ENCODE measurements at places on chromosomes 11 and 22.
A peak's percentile ranks its signal among the peaks of the same experiment; 100 is the strongest.

DNA sequence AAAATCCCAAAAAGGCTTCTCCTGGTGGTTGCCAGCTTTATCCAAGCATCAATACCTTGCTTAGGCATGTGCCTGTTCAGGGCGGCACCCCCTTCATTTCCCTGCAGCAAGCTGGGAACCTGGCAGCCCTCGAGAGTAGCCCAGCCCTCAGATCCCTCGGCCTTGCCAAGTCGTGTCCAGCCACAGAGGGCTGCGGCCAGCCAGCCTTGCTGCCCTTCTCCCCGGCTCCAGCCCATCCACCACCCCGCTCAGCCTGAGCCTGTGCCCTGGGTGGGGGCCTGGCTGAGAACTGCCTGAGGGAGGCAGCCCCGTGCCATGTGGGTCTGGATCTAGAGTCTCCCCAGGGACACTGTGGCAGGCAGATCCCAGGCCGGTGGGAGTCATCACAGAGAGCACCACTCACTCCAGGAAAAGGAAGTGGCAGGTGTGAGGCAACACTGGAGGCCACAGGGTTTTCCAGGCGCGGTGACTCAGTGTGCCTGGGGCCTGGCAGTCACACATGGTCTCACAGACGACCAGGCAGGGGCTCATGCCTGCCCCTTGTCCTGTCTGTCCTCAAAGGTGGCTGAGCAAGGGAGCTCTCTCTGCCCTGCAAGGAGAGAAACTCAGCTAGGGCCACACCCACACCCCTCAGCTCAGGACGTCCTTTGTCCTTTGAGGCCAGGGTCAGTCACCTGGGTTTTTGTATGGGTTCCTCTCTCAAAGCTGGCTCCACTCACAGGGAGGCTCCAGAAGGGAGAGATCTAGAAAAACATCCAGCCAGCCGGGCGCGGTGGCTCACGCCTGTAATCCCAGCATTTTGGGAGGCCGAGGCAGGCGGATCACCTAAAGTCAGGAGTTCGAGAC is 12.2 kb upstream of the CDC42BPG start:
- no peak for DNase-seq

DNA sequence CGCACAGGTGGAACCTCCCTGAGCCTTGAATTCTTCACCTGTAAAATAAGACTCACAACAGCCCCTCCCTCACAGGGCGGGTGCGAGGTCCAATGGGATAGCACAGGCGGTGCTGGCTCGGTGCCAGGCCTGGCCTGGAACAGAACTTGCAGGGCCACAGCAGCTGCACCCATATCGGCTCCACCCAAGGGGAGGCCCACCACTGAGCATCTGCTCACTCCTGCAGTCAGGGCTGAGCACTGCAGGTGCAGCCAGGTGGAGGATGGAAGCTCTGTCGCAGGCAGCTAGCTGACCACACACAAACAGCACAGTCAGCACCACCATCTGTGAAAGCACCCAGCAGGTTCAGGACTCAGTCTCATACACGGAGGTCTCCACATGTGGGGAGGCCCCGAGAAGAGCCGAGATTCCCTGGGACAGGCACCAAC is 19.6 kb downstream of the VPS37C start:
- DNase-seq = no peak

DNA sequence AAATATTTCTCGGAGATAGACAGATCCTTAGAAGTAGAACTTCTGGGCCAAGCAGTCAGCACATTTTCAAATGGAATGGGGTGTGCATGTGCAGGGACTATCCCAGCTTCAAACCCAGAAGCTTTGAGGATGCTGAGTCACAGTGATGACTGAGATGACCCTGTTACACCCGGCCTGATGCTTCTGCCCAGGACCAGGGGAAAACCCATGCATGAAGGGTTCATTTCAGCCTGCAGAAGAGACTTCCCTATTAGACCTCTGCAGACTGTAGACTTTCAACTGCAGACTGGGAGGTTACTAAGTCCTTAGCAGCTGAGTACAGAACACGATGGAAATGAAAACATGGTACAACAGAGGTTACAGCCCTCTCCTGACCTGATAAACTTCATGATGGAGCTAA is 3.6 kb upstream of the OR2AT4 start:
- no peak for DNase-seq

GRCh38 chr22:27790376-27791158 is 11.0 kb downstream of the MN1 start:
- no peak for DNase-seq

- no peak for DNase-seq
These were observed 30.2 kb downstream of the C22orf31 start for GRCh38 chr22:29031227-29032011.

- DNase-seq = peak; percentile 82
These were observed 39.1 kb downstream of the MMP27 start for GRCh38 chr11:102666331-102666957.

GRCh38 chr11:12174477-12175143 is 64.2 kb downstream of the MICAL2 start:
- DNase-seq = no peak

DNA sequence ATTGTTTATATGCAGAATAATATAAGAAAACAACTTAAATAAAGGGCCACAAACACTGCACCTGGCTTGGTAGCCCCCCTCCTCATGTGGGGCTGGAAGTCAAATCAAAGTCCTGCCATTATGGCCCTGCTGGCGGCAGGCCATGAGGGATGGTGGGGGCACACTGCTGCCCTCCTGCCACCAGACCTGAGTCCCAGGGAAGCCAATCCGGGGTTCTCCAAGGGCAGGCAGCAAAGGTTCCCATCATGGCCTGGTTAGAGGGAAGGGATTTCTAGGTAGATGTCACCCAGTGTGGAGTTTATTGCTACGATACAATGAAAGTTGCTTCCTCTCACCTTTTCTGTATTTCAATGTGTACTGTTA is 39.1 kb downstream of the C11orf58 start:
- DNase-seq = no peak

DNA sequence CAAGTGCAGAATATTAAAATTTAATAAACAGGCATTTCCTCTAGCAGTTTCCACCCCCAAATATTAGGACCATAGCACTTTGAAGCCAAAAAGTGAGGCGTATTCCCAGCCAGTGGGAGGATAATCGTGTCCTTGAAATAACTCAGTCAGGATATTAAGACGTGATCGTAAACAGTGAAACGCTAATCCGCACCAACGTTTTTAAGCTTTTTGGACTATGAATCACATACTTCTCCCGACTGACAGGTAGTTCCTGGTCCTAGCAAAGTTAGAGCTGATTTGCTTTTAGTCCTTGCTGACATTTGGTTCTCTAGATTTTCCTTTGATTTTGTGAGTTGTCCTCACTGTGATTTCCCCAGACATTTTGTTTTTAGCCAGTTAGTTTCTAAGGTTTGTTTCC is 197.1 kb upstream of the ARHGAP20 start:
- no peak for DNase-seq

DNA sequence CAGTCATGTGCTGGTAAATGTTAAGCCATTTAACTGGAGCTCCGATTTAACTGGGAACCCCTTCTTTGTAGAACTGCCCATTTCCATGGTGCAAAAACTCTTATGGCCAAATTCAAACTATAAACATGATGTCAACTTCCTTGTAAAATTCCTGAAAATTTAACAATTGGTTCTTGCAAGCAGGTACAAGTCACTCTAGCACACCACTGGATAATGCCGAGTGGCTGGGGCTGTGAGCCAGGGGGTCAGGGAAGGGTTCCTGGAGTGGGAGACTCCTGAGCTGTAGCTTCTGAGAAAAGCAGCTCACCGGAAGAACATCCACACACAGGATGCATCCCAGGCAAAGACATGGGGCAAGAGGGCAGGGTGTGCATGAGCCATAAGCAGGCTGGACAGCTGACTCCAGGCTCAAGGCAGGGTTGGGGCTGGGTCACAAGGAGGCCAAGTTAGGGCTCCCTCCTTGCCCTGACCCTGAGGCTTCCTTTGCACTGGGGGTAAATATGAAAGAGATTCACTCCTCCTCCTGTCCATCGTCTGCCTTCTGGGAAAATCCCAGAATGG is 18.2 kb downstream of the P2RY2 start:
- DNase-seq = no peak

GRCh38 chr22:19828035-19828401 is 26.7 kb downstream of the GNB1L start:
- DNase-seq = no peak

DNA sequence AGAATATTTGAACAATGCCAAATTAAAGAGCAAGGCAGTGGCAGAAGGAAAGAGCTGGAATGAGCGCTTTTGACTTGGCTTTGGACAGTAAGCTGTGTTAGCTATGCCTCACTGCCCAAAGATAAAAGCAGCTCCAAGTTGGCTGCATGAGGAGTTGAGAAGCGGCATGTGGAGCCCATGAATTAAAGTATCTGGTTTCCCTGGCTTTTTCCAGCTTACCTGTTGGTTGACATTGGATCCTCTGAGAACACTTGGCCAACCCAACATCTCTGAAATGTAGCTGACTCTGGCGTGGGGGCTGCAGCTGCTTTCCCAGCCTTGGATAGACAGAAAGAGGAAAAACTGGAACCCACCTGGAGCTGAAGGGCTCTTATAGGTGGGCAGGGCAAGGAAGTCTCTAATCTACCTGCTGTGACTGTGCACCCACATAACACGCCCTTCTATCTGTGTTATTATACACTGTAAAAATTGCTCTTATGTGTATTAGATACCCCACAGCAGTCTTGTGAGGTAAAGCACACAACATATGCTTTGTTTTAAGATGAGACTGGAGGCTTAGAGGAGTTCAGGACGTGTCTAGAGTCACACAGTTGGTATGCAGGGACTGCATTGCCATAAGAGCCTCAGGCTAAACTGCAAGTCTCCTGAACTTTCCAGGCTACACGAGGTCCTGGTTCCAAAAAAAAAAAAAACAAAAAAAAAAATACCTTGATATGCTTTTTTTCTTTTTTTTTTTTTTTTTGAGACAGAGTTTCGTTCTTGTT is 5.8 kb downstream of the UBASH3B start:
- DNase-seq = peak; percentile 53

GRCh38 chr22:49251371-49251770 is 576.3 kb downstream of the BRD1 start:
- DNase-seq = no peak

- DNase-seq = no peak
These were observed 59.1 kb downstream of the SCGB1A1 start for GRCh38 chr11:62477927-62478326.

GRCh38 chr11:58770166-58770565 is 38.4 kb upstream of the GLYAT start:
- no peak for DNase-seq

GRCh38 chr11:65576867-65577755 is 1.3 kb downstream of the EHBP1L1 start:
- DNase-seq = no peak

DNA sequence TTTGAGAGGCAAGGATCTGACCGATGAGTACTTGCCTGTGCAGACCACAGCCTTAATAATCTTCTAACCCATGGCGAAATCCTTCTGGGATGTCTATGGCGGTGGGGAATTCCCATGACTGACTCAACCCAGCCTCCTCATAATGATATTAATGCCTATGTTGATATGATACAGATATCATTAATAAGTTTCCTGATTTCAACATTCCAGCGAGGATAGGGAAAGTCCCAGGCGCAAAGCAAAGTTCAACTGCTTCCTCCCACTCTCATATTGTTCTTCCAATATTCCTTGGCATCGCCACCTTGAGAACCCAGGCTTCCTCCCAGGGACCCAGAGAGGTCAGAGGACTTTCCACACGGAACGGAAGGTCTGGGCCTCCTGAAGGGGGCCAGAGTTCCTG is 110.3 kb upstream of the TMEM45B start:
- DNase-seq = no peak

DNA sequence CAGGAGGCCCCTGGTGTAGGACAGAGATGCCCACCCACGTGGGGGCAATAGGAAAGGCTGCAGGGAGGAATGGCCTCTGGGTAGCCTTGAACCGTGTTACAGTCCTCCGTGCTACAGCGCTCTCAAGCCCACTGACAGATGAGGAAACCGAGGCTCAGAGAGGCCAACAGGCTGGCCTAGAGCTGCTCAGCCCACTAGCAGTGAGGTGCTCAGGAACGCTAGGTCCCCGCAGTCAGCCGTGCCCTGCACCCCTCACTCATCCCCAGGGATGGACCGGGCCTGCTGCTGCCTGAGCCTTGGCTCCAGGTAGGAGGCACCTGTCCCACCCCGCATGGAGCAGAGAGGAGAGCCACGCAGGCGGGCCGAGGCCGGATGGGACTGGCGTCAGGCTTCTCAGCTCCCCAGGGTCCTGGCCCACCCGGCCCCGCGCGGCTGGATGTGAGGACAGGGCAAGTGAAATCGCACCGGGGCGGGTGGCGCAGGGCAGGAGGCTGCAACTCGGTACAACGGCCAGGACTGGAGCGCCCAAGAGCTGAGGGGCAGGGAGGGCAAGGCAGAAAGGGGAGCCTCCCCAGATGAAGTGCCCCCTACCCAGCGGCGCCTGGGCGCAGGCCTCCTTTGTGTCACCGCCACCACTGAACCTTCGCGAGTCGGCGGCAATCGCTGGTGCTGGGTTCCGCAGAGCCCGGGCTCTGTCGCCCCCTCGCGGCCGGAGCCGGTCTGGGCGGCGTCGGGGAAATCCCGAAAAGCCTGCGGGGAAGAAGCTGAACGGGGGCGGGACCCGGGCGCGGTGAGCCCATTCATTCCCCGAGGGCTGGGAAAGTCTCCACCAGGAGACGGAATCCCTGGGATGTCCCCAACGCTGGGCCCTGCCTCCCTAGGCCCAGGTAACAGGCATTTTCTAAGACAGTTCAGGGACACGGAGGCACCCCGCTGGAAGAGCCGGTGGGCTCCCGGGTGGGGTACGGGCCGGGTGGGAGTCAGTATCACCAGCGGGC is 8.4 kb upstream of the SLC2A11 start:
- peak; percentile 75 for DNase-seq

- no peak for DNase-seq
These were observed 93.5 kb downstream of the PDHX start for GRCh38 chr11:35009944-35010342.

GRCh38 chr11:6298605-6299004 is 21.7 kb downstream of the CAVIN3 start:
- peak; percentile 62 for DNase-seq

DNA sequence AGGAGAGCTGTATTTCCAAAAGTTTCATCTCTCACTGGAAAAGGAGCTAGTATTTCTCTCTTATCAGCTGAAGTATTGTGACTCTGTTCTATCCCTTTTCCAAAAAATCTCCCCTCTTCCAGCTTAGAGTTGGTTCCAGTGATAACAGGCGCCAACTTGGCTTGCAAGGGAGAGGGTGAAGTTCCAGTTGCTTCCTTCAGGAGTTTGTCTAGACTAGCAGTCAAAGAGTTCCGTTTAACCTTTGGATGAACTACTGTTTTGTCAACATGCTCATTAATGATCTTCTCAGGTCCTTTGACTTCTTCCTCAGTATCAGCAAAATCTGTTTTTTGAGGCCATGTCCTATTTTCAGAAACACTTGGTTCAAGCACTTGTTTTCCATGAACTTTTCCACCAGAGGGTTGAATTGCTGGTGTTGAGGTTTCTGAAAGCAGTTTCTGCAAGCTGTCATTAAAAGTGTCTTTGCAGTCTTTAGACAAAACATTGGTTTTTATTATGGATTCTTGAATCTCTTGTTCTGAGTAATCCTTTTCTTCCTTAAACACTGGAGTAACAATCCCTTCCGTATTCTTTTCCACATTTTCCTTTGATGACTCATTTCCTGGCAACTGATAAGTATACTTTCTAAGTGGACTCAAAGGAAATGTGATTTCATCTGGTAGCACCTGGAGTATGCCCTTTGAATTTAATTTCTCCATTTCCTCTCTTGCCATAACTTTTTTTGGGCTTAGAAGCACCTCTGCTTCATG is 39.7 kb upstream of the CCDC89 start:
- DNase-seq = no peak

GRCh38 chr11:134678744-134679143 is 266.7 kb upstream of the B3GAT1 start:
- no peak for DNase-seq

GRCh38 chr11:60872124-60872960 is 5.0 kb downstream of the ZP1 start:
- no peak for DNase-seq
